Chondrocyte (in vitro differentiated cells): ENCODE measurements at places on chromosomes 12 and 14. TPM values are rescaled to one million over a fixed set of nuclear protein-coding genes. Genes with fewer than 3 reads are reported as not detected.

The TMEM52B gene
- total RNA-seq: not detected in 3 replicates

The TCL1B gene
- total RNA-seq: not detected in 3 replicates

The SLC5A8 gene
- total RNA-seq: not detected in 3 replicates

GRCh38 chr12:101828463-101829196 is 2.1 kb downstream of the GNPTAB start:
- H3K4me1 ChIP-seq: peaks cover 28% of the 10 kb centered on the region
- peak overlapping the region; percentile 45 for H3K27ac ChIP-seq
- DNase-seq: no peak
- no peaks in the 10 kb centered on the region for H3K27me3 ChIP-seq

DNA sequence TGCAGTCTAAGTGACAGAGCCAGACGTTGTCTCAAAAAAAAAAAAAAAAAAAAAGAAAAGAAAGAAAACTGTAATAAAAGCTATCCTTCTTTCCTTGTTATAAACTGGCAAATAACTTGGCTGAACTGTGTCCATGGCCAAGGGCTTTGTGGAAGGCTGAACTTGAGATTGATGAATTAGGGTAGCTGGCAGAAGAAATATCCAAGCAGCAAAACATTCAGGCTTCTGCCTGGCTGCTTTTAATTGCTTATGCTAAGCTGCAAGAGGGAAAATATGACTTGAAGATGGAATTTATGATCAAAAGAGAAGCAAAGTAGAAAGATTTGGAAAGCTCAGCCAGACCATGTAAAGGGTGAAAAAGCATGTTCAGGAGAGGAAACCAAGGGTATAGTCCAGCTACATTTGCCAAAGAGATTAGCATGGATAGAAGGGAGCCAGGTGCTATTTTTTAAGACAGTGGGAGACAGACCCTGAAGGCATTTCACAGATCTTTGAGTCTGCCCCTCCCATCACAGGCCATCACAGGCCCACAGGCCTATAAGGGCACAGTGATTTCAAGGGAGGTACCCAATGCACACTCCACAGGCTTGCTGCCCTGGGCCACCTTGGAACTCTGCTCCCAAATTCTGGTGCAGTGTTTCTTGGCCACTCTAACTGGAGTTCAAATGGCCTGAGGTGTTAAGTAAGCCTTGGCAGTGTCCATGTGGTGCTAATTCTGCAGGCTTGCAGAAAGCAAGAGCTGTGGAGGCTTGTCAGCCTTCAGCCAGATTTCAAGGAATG is 226.0 kb downstream of the AEBP2 start:
- H3K4me1 ChIP-seq: no peaks in the 10 kb centered on the region
- H3K36me3 ChIP-seq: no peaks in the 10 kb centered on the region
- no peaks in the 10 kb centered on the region for H3K27me3 ChIP-seq
- H3K27ac ChIP-seq: no peak overlapping the region

- H3K4me1 ChIP-seq: peaks cover 13% of the 10 kb centered on the region
- no peaks in the 10 kb centered on the region for H3K36me3 ChIP-seq
- H3K27me3 ChIP-seq: peaks cover 23% of the 10 kb centered on the region
- no peak overlapping the region for H3K27ac ChIP-seq
Measured at GRCh38 chr12:5960783-5961182, 15.7 kb upstream of the ANO2 start.

DNA sequence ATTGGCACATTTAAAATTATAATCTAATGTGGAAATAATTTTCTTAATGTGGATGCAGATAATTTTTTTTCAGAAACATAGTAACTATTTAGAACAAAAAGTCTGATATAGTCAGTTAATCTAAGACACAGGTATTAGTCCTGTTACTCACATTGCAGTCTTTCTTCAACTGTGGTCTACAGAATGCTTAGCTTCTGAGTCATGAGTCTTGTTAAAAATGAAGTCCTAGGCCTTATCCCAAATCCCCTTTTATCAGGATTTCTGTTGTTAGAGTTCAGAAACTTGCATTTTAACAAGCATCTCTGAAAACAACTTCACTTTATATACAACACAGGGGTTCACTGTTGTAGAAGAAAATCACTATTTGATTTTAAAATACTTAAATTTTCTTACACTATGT is 112.2 kb downstream of the SLC16A7 start:
- no peaks in the 10 kb centered on the region for H3K4me1 ChIP-seq
- H3K27me3 ChIP-seq: no peaks in the 10 kb centered on the region
- no peak for DNase-seq
- H3K27ac ChIP-seq: no peak overlapping the region
- no peak overlapping the region for H3K4me3 ChIP-seq
- H3K36me3 ChIP-seq: no peaks in the 10 kb centered on the region

DNA sequence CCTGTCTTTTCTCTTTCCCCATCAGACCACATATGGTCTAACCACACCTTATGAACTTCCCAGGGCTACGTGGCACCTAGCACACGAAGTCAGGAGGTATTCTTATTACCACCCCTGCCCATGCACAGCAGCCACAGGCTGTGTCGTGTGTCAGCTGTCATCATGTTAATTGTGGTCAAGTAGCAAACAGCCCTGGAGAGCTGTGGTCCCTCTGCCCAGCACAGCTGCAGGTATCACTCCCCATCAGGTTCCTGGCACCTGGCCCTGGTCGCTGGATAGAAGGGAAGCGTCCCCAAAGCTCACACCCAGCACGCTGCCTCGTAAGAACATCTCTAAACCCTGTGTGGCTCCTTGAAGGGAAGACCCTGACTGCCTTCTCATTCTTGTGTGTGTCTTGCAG is 45.4 kb downstream of the CLMN start:
- H3K27ac ChIP-seq: no peak overlapping the region
- no peak for DNase-seq

GRCh38 chr14:92154283-92154942 is 32.6 kb downstream of the CPSF2 start:
- DNase-seq: no peak
- H3K27me3 ChIP-seq: no peaks in the 10 kb centered on the region
- no peak overlapping the region for H3K4me3 ChIP-seq
- H3K36me3 ChIP-seq: peaks cover 20% of the 10 kb centered on the region
- peak overlapping the region; percentile 93 for H3K27ac ChIP-seq

GRCh38 chr14:40981247-40981646 is 625.4 kb upstream of the LRFN5 start:
- no peak for DNase-seq
- no peak overlapping the region for H3K4me3 ChIP-seq
- H3K4me1 ChIP-seq: peaks cover 18% of the 10 kb centered on the region
- H3K27ac ChIP-seq: no peak overlapping the region

DNA sequence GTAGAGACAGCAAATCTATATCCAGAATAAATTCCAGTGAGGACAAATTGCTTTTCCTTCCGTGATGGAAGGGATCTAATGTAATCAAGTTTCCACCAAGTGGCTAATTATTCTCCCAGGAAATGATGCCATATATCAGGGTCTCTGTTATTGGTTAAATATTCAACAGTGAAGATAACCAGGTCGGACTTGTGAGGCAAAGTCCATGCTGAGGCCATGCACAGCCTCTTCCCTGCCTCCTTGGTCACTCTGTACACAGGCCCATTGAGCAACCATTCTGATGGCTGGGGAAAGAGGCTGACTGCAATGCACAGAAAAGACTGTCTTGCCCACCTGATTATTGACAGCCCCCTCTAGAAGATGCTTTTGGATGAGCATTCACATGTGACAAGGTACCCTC is 90.1 kb downstream of the TNFAIP2 start:
- no peak for DNase-seq
- peaks cover 3% of the 10 kb centered on the region for H3K27me3 ChIP-seq
- no peak overlapping the region for H3K4me3 ChIP-seq
- peaks cover 11% of the 10 kb centered on the region for H3K4me1 ChIP-seq

GRCh38 chr12:25121916-25122315 is 73.0 kb downstream of the DNAI7 start:
- no peak for DNase-seq
- no peaks in the 10 kb centered on the region for H3K36me3 ChIP-seq
- H3K4me1 ChIP-seq: peaks cover 7% of the 10 kb centered on the region
- no peak overlapping the region for H3K4me3 ChIP-seq

GRCh38 chr12:16021676-16022075 is 110.5 kb downstream of the DERA start:
- no peaks in the 10 kb centered on the region for H3K27me3 ChIP-seq

DNA sequence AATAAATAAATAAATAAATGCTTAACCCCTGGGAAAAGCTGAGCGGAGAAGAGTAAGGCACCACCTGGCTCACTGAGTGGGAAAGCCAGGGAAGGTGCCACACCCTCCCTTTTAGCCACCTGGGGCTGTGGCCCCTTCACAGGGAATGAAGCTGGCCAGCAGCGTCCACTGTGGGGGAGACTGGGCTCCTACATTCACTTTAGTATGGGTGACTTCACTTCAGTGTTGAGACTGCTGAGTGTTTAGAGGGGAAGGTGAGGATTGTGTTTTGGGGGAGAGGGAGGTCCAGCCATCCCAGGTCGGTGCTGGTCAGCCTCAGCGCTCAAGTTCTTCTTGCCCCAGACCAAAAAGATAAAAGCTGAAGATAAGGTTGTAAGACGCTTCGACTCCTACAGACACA is 1.6 kb downstream of the NAB2 start:
- DNase-seq: no peak
- H3K27ac ChIP-seq: no peak overlapping the region
- peaks cover 12% of the 10 kb centered on the region for H3K36me3 ChIP-seq
- no peaks in the 10 kb centered on the region for H3K27me3 ChIP-seq
- peak overlapping the region; percentile 92 for H3K4me3 ChIP-seq

DNA sequence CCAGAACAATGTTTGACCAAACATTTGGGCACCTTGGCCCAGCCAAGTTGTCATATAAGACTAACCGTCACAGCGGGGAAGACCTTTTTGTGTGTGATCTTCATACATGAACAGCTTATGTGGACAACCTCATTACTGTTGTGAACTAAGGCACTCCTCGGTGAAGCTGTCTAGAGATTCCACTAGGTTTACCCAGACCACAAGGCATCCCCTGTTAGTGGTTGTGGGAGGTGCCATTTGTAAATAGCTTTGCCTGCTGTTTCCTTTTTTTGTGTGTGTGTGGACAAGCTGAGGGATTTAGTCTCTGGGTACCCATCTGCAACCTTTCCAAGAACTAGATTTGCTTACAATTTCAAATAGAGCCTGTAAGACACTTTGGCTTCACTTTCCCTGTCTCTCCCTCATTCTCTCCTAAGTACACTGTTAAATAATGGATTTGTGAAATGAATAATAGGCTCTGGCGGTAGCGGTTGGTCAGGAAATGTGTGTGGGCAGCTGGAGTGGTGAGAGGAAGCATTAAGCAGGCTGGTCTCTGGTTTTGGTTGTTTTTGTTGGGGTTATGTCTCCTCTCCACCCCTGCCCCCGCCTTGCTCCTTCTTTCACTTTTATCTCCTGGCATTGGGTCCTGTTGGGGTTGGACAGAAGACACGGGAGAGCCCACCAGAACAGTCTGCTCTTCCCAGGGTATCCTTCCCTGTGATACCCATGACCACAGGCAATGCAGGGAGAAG is 727.6 kb downstream of the VRK1 start:
- no peaks in the 10 kb centered on the region for H3K27me3 ChIP-seq
- DNase-seq: no peak
- no peaks in the 10 kb centered on the region for H3K4me1 ChIP-seq
- no peak overlapping the region for H3K4me3 ChIP-seq
- no peak overlapping the region for H3K27ac ChIP-seq

- H3K27me3 ChIP-seq: peaks cover 43% of the 10 kb centered on the region
- H3K4me1 ChIP-seq: no peaks in the 10 kb centered on the region
- no peaks in the 10 kb centered on the region for H3K36me3 ChIP-seq
Measured at GRCh38 chr14:56501909-56502530, 77.6 kb upstream of the TMEM260 start.

DNA sequence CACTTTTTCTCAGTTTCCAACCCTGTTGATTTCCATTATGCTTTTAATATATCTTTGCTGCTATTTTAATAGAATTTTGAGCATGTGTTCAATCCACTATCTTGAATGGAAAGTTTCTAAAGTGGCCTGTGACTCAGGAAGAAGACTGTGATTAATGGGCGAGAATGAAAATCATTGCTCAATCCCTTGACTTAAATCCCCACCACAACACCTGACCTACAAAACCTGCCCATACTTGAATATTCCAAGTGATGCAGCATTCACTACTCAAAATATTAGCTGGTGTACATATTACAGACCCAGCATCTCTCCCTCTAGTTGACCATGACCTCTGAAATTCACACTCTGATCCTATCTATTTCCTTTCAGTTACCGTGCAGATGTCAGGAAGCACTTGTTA is 1.3 kb upstream of the OAS3 start:
- peaks cover 7% of the 10 kb centered on the region for H3K27me3 ChIP-seq
- no peak overlapping the region for H3K4me3 ChIP-seq
- H3K4me1 ChIP-seq: peaks cover 4% of the 10 kb centered on the region
- no peak for DNase-seq
- no peaks in the 10 kb centered on the region for H3K36me3 ChIP-seq

DNA sequence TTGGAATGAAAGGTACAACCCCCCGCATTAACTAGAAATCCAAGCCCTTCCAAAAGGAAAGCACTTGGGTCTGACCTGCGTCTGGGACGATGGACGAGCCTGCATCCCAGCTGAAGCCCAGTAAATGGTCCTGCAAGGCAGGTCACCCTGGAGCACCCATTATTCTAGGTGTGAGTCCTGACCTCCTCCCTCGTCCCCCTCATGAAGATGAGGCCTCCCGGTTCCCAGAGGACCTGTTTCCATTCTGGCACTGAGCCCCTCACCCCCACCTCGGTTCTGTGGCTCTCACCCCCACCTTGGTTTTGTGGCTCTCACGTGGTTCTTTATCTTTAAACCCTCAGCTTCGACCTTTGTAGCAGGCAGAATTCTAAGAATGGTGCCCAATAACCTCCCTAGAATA is 7.3 kb downstream of the IFI27 start:
- no peak overlapping the region for H3K27ac ChIP-seq
- peaks cover 2% of the 10 kb centered on the region for H3K36me3 ChIP-seq
- DNase-seq: peak; percentile 38
- peaks cover 37% of the 10 kb centered on the region for H3K4me1 ChIP-seq
- peaks cover 12% of the 10 kb centered on the region for H3K27me3 ChIP-seq
- no peak overlapping the region for H3K4me3 ChIP-seq

DNA sequence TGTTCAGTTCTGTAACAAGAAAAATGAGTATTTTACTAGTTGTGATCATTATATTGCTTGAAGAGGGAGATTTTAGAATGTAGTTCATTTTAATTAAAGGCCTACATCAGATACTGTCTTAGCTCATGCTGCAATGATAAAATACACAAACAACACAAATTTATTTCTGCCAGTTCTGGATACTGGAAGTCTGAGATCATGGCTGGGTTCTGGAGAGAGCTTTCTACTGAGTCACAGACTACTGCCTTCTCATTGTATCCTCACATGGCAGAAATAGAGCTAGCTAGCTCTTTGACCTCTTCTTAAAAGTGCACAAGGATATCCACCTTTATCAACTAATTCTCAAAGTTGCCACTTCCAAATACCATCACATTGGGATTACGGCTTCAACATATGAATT is 53.8 kb downstream of the MIS18BP1 start:
- no peak overlapping the region for H3K27ac ChIP-seq
- peaks cover 3% of the 10 kb centered on the region for H3K36me3 ChIP-seq
- peaks cover 6% of the 10 kb centered on the region for H3K4me1 ChIP-seq

DNA sequence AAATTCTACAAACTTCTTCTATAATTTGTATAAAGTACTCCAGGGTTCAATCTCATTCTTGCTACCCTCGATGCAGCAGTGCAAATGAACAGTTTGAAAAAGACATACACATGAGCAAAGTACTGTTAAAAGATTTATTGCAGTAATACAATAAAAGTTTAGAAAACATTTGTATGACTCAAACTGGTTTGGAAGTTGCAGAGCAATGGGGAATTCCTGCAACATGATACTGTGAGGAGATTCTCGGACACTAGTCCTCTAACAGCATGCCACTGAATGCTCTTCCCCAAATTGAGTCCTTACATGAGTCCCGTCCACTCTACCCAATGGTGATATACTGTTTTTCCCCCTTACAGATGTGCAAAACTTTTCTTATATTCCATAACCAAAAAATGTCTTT is 45.4 kb downstream of the ATG14 start:
- no peak overlapping the region for H3K27ac ChIP-seq
- H3K4me3 ChIP-seq: no peak overlapping the region
- no peaks in the 10 kb centered on the region for H3K27me3 ChIP-seq
- peaks cover 22% of the 10 kb centered on the region for H3K36me3 ChIP-seq
- H3K4me1 ChIP-seq: peaks cover 21% of the 10 kb centered on the region
- no peak for DNase-seq
